CD4-positive, alpha-beta T cell treated with Interleukin-10 for 1 hour (primary cell): ENCODE measurements at places on chromosomes 13 and 19.
A peak's percentile ranks its signal among the peaks of the same experiment; 100 is the strongest.

DNA sequence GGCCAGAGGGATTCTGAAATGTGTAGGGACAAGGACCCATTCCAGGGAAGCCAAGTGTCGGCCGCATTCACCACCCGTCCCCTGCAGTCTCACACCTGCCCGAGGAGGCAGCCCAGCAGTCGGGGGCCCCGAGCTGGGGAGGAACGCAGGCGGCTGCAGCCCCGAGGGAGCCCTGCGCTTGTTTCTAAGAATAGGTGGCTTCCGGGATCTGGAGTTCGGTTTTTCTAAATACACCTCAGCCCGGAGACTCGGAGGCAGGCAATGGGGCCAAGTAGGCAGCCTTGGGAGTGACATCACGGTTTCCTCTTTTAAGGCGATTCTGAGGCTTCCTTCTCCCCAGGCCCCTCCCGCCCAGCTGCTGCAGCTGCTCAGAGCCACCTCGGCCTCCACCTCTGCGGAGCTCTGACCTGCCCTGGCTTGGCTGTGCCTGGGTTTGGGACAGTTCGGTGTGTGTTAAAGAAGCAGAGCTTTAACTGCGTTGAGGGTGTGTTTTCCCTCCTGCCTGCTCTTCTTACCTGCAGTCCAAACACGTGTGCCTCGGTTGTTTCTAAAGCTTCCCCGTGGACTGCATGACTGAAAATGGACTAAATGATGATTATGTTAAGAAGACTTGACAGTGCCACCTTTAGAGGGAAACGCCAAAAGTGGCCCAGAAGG lies 80.5 kb downstream of the COL4A2 start:
- no peak for DNase-seq

DNA sequence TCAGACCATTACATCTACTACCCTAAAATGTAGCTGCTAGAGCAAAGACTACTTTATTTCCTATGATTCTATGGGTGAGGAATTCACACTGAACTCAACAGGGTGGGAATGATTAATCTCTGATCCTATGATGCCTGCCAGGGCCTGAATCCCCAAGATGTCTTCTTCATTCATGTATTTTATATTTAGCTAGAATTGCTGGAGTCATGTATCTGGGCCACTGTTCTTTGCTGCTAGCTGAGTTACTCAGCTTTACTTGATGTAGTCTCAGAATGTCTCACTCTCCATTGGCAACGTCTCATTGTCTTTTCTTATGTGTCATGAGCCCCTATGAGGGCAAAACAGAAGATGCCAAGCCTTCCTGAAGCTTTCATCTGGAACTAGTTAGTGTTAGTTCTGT lies 21.1 kb downstream of the ZNF582 start:
- DNase-seq = no peak

DNA sequence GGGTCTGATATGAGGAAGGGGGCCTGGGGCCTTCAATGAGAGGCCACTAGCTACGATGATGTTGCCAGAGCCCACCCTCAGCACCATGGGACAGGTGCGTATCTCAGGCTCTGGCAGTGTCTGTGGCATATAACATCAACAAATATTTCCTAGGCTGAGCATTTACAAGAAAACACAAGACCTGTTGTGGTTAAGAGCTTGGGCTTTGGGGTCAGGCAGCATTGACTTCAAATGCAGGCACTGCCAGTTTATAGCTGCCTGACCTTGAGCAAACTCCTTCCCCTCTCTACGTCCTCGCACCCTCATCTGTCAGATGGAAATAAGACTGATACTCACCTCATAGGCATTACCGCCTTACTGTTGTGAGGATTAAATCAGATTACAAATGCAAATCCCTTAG lies 156.0 kb downstream of the KATNAL1 start:
- peak; percentile 42 for DNase-seq

DNA sequence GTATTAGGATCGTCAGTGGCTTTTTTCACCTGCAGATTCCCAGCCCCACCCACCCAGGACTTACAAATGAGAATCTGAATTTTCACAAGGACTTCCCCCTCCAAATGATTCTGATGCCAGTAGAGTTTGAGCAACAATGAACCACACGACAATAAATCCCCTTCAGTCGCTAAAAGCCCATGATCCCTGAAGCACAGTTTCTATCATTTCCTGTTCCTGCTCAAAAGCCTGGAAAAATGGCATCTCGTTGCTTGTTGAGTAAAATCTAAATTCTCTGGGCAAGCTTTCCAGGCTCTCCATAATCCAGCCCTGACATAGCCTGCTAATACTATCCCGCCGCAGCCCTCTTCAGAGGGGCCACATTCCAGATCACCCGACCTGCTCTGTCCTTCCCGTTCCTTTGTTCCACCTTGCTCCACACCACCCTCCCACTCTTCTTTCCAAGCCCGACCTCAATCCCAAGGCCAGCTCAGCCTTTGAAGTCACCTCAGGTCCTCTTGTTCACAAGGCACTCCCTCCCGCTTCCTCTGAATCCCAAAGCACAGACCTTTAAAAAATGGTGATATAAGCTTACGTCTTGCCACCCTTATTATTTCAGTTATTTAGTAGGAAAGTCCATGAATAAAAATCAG lies 67.9 kb downstream of the NUFIP1 start:
- DNase-seq = no peak

- peak; percentile 57 for DNase-seq
Measured at GRCh38 chr13:112066624-112067004, 335 bp upstream of the SOX1 start.

GRCh38 chr19:11339254-11340098 lies at the start of gene RAB3D:
TSS of gene RAB3D (minus strand) at chr19:11339657. CDS start at chr19:11337399, 2,258 bp downstream.
- peak; percentile 84 for DNase-seq

DNA sequence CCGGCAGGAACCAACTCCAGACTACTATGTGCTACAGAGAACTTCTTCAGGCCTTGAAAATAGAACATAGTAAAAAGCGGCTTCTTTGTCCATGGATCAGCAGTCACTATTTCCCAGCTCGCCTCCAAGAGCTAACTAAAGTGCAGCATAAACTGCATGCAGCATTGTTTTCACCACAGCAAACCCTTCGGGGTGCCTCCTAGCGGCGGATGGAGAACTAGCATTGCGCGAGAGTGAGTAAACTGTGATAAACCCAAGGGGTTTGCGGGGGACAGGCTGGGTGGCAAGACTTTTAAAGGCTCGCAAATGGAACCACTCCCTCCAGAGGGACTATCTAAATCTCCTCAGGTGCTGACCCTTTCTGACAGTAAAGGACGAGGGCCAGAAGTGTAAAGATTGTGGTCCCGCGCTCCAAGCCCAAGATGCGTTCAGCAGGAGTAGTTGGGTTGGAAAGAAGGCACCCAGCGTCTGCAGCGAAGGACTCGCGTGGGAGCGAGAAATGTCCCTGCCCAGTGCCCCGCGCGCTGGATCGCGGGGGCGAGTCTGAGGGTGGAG lies 21.5 kb upstream of the SGCG start:
- DNase-seq = no peak
